Activated naive CD4-positive, alpha-beta T cell treated with anti-CD3 and anti-CD28 coated beads, Interleukin-2, amount 50 U/mL, for 16 hours (primary cell): ENCODE measurements at places on chromosomes 7 and 10.

- no peak for DNase-seq
Measured at GRCh38 chr7:1815051-1815481, 145.0 kb downstream of the ELFN1 start.

- no peak for DNase-seq
Measured at GRCh38 chr10:7119325-7120015, 291.4 kb downstream of the SFMBT2 start.

DNA sequence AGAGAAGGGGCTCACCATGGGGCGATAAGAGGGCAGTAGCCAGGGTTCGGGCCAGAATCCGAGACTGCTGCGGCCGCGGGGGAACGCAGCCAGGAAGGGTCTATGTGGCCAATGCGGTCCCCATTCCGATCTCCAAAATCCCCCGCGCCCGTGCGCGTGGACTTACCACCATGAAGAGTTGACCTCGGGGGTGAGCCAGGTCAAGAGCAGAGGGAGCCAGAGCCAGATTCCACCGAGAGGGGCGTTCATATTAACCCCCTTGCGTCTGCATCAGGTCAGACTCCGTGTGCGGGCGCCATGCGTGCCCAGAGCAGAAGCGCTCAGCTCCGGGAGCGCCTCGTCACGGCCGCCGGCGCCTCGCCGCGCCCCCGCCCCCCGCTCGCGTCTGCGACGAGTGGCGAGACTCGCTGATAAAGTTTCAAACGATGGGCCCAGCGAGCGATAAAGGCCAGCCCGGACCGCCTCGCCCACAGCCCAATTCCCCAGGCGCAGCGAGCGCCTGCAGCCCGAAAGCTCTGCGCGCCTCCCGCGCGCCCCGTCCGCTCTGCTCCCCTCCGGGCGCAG, at the start of gene WNT2:
Gene WNT2, minus strand, starts transcription at position 318 of the 564 bp plus-strand sequence. Its CDS starts 69 bp downstream, at position 249.
- no peak for DNase-seq

- peak; percentile 62 for DNase-seq
Measured at GRCh38 chr7:2527505-2528467, 8.2 kb downstream of the LFNG start.

DNA sequence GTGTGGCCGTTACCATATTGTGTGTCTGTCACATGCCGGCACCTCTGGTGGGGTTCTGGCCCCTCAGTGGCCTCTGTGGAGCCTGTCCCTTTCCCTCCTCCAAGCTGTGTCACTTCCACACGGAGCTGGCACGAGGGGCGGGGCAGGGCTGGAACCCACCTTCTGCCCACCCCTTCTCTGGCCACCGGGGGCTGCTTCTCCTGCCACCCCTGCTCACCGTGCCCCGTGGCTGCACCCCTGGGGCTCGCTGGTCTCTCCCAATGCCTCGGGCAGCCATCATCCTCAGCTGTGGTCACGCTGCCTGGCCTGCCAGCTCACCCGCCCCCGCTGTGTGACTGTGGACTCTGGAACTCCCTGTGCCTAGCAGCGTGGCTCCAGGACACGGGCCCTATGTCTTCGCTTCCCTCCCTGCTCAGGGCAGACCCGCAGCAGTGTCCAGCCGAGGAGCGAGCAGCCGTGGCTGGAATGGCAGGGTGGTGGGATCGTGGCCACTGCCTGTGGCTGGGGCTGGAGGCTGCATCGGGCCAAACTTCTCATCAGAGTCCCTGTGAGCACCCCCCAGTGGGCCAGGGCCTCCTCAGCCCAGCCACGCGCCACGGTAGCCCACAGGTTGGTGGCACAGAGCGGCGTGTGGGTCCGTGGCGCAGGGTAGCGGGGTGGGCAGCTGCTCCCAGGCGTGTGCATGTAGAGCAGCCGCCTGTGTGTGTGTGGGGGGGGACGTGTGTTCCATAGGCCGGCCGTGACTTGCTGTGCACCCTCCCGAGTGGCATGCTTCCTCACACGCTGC, 8.1 kb downstream of the TTYH3 start:
- no peak for DNase-seq

GRCh38 chr7:7857143-7857583, 111.4 kb upstream of the GLCCI1 start:
- DNase-seq: no peak

DNA sequence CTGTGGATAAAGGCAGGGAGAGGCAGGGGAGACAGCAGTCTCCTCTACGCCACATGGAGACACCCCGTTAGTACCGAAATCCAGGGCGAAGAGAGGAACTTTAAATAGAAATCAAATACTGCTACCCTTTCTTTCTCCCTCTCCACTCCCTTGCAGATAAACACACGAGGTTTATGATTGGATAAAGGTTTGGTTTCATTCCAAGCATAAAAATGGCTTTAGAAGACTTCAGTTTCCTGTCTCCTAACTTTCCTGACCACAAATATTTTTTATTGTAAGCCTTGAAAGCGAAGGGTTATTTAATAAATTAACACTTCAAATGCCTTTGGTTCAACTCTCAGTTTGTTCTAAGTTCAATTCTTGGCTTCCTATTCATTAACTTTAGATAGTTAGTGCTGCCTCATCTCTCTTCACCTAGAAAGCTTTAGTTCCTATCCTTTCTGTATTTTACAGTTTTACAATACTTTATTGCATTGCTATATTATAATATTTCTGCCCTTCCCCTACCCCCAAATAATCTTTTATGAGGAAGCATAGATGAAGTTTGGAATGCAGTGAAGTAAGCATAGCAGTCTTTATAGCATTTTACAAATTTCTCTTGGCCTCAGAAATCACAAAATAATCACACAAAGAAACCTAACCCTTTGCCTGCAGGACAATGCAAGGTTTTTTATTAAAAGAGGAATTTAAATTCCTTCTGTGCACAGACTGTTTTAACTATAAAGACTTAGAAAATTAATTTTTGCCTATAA, 31.5 kb upstream of the ARID5B start:
- DNase-seq: no peak

DNA sequence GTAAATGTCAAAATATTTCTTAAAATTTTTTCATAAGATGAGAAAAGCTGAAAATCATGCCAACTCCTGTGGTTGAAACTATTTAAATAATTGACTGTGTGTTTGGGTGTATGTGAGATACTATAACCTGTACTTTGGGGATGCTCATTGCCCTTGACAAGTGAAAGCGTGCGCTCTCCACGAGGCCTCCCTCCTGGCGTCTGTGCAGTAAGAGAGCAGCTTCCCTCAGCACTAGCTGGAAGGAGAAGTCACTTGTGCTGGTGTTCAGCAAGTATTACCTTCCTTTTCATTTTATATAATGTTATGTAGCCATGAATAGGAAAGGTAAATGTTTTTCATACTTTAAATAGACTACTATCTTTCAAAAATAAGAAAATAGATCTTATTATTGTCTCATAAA, 118.9 kb downstream of the ZEB1 start:
- no peak for DNase-seq

DNA sequence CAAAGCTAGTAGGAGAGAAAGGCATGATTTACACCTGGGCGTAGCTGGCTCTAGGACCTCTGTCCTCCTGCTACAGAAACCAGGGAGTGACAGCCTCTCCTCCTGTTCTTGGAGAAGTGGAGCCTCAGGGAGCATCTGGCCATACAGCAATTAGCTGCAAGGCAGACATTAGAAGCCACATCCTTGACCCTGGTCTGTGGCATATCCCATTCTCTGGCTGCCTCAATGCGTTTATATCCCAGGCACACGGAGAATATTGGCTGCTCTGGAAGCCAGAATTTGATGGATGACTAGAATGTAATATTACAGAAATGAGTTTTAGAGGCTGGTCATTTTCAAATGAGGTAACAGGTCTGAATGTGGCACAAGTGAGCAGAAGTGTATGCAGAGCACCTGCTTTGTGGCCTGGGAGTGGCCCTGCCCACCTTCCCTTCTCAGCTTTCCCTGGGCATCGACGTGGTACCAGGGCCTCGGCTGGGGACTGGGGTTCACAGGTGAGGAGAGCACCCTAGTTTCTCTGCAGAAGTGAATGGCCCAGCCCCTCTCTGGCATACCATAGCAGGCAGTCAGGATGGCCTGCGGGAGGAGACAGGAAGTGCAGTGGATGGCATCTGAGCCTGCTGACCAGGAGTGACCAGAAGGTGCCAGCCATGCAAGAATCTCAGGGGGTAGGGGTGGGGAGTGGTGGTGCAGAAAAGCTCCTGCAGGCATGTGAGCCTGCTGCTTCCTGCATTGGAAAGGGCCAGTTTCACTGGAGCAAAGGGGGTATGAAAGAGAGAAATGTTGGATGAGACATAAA, 367.2 kb upstream of the ZNF32 start:
- no peak for DNase-seq

DNA sequence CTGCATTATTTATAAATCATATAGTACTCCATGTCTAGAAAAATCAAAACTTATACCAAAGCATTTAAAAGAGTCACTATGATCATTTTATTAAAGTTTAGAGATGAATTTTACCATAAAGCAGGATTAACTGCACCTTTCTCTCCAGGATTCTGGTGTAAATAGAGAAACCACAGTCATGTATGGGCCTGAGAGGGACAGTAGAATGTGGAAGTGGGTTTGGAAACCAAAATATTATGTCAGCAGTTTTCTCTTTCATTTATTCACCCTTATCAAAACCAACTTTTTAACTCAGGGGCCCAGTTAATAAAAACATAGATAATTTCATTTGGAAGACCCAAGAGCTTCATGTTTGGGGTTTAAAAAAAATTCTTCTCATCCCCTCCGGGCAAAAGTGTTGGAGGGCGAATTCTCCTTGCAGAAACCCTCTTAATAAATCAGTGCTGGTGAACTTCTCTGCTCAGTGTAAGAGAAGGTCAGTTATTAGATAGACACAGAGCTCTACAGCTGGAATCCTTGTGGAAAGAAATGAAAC, 266.2 kb downstream of the CREB5 start:
- no peak for DNase-seq

DNA sequence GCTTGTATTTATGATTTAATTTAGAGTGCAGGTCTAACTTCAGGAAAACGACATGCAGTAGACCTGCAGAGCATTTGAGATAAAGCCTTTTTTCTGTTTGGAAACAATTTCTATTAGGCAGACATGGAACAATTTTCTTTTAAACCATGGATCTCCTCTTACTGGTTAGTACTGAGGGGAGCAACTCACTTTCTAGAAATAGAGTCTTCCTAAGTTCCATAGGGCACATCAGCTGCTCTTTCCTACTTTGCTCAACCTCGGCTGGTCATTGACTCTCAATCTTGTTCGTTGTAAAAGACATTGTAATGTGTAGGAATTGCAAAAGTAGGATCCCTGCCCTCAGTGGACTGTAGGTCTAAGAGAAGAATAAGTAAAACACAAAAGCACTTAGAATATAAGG, 58.0 kb downstream of the PLXDC2 start:
- no peak for DNase-seq
